ENCODE measurements at places on chromosomes 12 and 14. TPM values are rescaled to one million over a fixed set of nuclear protein-coding genes. Genes with fewer than 3 reads are reported as not detected.

The VWF gene
- not detected for total RNA-seq

The SERPINA10 gene
- total RNA-seq, result not detected

The LRRC10 gene
- total RNA-seq, result not detected

The BMP4 gene
- total RNA-seq, result 45.1 TPM

The CRIP2 gene
- 114 TPM for total RNA-seq

The THTPA gene
- total RNA-seq, result 7.1 TPM

The ENDOU gene
- total RNA-seq, result not detected

The KRT74 gene
- not detected for total RNA-seq

The RPL10L gene
- not detected for total RNA-seq

The RILPL2 gene
- total RNA-seq, result 5.3 TPM

Data from M059J (cell line).